Effector CD4-positive, alpha-beta T cell (primary cell): ENCODE measurements at places on chromosomes 12 and 14.

- DNase-seq, result no peak
Measured at GRCh38 chr12:58761308-58761707, 159.0 kb downstream of the LRIG3 start.

GRCh38 chr12:103647267-103647666 is 60.2 kb downstream of the STAB2 start:
- no peak for DNase-seq

DNA sequence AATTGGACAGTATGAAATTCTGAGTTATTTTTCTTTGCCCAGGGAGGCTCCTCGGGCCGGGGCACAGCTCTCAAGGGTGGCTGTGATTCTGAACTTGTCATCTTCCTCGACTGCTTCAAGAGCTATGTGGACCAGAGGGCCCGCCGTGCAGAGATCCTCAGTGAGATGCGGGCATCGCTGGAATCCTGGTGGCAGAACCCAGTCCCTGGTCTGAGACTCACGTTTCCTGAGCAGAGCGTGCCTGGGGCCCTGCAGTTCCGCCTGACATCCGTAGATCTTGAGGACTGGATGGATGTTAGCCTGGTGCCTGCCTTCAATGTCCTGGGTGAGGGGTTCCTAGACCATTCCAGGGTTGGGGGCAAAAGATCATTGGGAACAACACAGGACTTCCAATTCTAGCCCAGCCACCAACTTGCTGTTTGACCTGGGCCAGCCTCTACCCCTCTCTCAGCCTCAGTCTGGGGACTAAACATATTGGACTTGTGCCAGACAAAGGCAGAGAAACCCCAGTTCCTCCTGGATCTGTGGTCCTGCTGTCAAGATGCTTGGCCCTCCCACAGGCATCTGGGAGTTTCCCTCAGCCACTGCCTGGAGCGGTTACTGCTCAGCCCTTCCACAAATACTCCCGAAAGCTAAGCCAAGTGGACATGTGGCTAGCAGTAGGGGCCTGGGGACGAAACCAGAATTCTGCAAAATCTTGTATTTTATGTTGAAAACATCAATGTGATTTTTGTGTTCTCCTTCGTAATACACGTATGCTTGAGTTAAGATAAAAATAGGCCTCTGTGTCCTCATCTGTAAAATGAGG is 3.5 kb downstream of the OAS3 start:
- no peak for DNase-seq

- no peak for DNase-seq
Measured at GRCh38 chr12:110640275-110641025, 26.5 kb downstream of the TCTN1 start.

DNA sequence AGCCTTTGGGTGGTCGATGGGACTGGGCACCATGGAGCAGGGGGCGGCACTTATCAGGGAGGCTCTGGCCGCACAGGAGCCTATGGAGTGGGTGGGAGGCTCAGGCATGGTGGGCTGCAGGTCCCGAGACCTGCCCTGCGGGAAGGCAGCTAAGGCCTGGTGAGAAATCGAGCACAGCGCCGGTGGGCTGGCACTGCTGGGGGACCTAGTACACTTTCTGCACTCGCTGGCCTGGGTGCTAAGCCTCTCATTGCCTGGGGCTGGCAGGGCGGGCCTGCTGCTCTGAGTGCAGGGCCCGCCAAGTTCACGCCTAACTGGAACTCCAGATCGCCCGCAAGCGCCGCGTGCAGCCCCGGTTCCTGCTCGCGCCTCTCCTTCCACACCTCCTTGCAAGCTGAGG is 33.1 kb upstream of the SLCO1B3 start:
- no peak for DNase-seq
